ENCODE measurements at places on chromosomes 6 and 20. TPM values are rescaled to one million over a fixed set of nuclear protein-coding genes. Genes with fewer than 3 reads are reported as not detected.

The OPN5 gene
- not detected for total RNA-seq

DNA sequence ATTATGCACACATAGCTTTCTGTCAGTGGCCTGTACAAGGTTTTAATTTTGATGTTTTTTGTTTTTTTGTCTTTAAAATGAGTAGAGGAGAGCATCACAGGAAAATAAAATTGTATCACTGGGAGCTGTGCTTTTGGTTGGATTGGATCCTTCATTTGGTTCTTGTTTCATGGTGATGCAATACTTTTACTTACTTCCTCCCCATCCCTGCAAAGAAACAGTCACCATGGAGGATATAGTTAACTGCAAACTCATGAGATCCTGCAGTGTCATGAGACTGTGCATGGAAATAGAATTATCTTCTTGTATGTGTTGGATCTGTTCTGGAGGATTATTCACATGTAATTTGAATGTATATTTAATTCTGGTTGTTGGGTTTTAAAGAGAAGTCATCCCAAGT, 122.3 kb downstream of the JARID2 start:
- no peak overlapping the region for H3K4me3 ChIP-seq
- H3K36me3 ChIP-seq = no peaks in the 10 kb centered on the region
- no peak overlapping the region for H3K27ac ChIP-seq
- H3K4me1 ChIP-seq = peaks cover 2% of the 10 kb centered on the region
- H3K27me3 ChIP-seq = no peaks in the 10 kb centered on the region
- DNase-seq = no peak

The PGBD1 gene
- 0.95 TPM for total RNA-seq

GRCh38 chr6:61887423-61887822, 398.6 kb downstream of the KHDRBS2 start:
- H3K36me3 ChIP-seq = no peaks in the 10 kb centered on the region
- no peak for DNase-seq
- H3K27me3 ChIP-seq = no peaks in the 10 kb centered on the region
- no peak overlapping the region for H3K27ac ChIP-seq
- H3K4me1 ChIP-seq = no peaks in the 10 kb centered on the region

The ZC2HC1B gene
- not detected for total RNA-seq

DNA sequence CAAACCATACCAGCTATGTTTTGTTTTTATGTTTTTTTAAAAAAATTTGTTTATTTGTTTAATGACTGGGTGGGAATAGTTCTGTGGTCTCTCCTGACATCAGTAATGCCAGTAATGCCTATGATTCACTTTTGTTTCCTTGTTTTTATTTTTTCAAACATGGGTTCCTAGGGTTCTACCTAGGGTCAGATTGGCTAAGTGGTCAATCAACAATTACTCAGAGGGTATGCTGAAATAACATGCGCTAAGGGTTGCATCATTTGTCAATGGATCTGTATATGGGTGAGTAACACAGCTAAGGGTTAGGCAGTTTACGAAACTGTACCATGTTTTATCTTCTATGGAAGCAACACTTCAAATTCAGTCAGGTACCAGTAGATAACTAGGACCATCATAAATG, 583.8 kb upstream of the GJE1 start:
- H3K36me3 ChIP-seq = no peaks in the 10 kb centered on the region
- DNase-seq = no peak
- no peaks in the 10 kb centered on the region for H3K4me1 ChIP-seq
- H3K27ac ChIP-seq = no peak overlapping the region

DNA sequence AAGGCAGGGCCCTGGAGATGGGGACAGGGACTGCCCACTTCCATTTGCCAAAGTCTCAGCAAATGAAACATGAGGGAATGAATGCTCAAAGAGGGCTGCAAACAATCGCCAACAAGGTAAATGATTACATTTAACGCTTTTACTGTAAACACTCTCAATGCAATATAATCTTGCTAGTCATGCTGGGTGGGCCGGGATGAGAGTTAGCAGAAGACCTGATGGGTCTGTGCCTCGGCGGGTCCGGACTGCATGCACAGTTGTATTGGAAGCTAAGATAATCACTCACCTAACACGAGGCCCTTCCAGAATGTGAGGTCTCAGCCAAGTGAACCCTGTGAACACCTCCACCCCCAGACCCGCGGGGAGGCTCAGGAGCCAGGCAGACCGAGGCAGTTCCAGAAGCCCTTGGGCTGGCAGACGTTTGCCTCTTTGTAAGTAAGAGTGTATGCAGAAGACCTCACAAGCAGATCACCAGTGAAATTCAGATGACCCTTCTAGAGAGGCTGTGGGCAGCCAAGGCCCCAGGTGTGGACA, 4.7 kb upstream of the SLCO4A1 start:
- H3K36me3 ChIP-seq = no peaks in the 10 kb centered on the region
- H3K4me3 ChIP-seq = no peak overlapping the region
- DNase-seq = no peak
- H3K27me3 ChIP-seq = no peaks in the 10 kb centered on the region

Data from Peyer's patch (tissue), 4 donors.